ENCODE measurements at places on chromosomes 13 and 19. TPM values are rescaled to one million over a fixed set of nuclear protein-coding genes. Genes with fewer than 3 reads are reported as not detected.

Gene FOXA3
- total RNA-seq: not detected

Gene MISP3
- 17.8 TPM for total RNA-seq

Gene KLF5
- 59.0 TPM for total RNA-seq

Gene CCDC169
- 0.26 TPM for total RNA-seq

Gene TNFSF9
- total RNA-seq: 9.1 TPM

Gene CPB2
- 10.1 TPM for total RNA-seq

Gene LRG1
- 12.7 TPM for total RNA-seq

Gene TNNI3
- total RNA-seq: 11.7 TPM

Gene PEPD
- total RNA-seq: 62.7 TPM

Gene IL4I1
- total RNA-seq: 2.0 TPM

Gene GFY
- total RNA-seq: not detected

Gene ZNF175
- total RNA-seq: 6.3 TPM

Gene FSD1
- 1.8 TPM for total RNA-seq

Gene ZNF805
- total RNA-seq: 14.4 TPM

Gene NLRP7
- not detected for total RNA-seq

Gene MAST3
- total RNA-seq: 9.8 TPM

Gene UPF3A
- total RNA-seq: 117 TPM

Gene ZNF583
- total RNA-seq: 6.4 TPM

Gene KBTBD6
- 5.0 TPM for total RNA-seq

Gene HTR2A
- not detected for total RNA-seq

Gene CEACAM4
- 2.1 TPM for total RNA-seq

Gene FKBP8
- 242 TPM for total RNA-seq

Gene METTL21C
- total RNA-seq: not detected

Gene ZNF836
- 10.0 TPM for total RNA-seq

Gene SIX5
- total RNA-seq: 21.8 TPM

Gene FPR1
- total RNA-seq: 19.9 TPM

Gene MEF2B
- total RNA-seq: not detected

Gene LILRB5
- 5.9 TPM for total RNA-seq

Gene KHSRP
- 131 TPM for total RNA-seq

Gene BEST2
- not detected for total RNA-seq

Gene CACNG7
- not detected for total RNA-seq

Gene SKA3
- 1.0 TPM for total RNA-seq

Gene C19orf81
- 3.1 TPM for total RNA-seq

Gene ELANE
- 0.69 TPM for total RNA-seq

Gene TTC9B
- total RNA-seq: not detected

Gene CACNA1A
- total RNA-seq: not detected

Gene CEACAM1
- total RNA-seq: 9.6 TPM

Gene HSPB6
- 11.5 TPM for total RNA-seq

Gene CATSPERD
- total RNA-seq: 1.7 TPM

Gene ZNF835
- total RNA-seq: 4.1 TPM

Gene FUT2
- 0.98 TPM for total RNA-seq

Gene PBX4
- 29.6 TPM for total RNA-seq

Gene WDR87
- total RNA-seq: not detected

Gene FXYD5
- 79.6 TPM for total RNA-seq

Gene TUBB4A
- total RNA-seq: 0.59 TPM

Gene ARHGEF1
- total RNA-seq: 115 TPM

Gene KLK2
- total RNA-seq: not detected

Gene IZUMO2
- not detected for total RNA-seq

Gene WDR88
- total RNA-seq: not detected

Gene SPHK2
- 10.8 TPM for total RNA-seq

Gene LILRB4
- 44.5 TPM for total RNA-seq

Gene FGF21
- total RNA-seq: not detected

Gene FCGBP
- 27.2 TPM for total RNA-seq

Gene MIR17HG
- 4.2 TPM for total RNA-seq

Gene ADM5
- 1.1 TPM for total RNA-seq

Gene CHERP
- total RNA-seq: 20.0 TPM

Gene CLEC11A
- 6.1 TPM for total RNA-seq

All from upper lobe of left lung (tissue), 6 donors.